ENCODE measurements at places on chromosomes 16 and 17. TPM values are rescaled to one million over a fixed set of nuclear protein-coding genes. Genes with fewer than 3 reads are reported as not detected.

- H3K4me1 ChIP-seq, result peaks cover 10% of the 10 kb centered on the region
- H3K27me3 ChIP-seq, result no peaks in the 10 kb centered on the region
- H3K36me3 ChIP-seq, result peaks cover 19% of the 10 kb centered on the region
- no peak overlapping the region for H3K4me3 ChIP-seq
These were observed 9.1 kb downstream of the TMEM208 start for GRCh38 chr16:67235816-67236562.

Gene SLC12A3
- total RNA-seq, result not detected

DNA sequence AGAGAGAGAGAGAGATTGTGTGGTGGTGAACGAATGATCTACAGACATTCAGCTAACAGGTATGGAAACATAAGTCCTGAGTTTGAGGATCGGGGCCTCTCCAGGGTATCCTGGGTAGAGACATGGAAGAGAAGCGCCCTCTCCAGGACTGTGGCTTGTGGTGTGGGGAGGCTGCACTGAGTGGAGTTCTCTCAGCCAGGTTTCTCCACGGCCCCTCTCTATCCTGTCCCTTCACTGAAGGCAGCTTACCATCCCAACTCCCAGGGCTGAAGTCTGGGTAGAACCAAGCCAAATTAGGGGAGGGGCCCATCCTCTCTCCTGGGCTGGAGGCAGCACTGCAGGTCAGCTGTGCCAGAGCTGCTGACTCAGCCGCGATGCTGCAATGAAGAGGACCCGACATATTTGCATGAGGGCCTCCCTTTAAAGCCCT is 6.2 kb downstream of the C1QL1 start:
- H3K27ac ChIP-seq, result no peak overlapping the region
- peaks cover 76% of the 10 kb centered on the region for H3K27me3 ChIP-seq

DNA sequence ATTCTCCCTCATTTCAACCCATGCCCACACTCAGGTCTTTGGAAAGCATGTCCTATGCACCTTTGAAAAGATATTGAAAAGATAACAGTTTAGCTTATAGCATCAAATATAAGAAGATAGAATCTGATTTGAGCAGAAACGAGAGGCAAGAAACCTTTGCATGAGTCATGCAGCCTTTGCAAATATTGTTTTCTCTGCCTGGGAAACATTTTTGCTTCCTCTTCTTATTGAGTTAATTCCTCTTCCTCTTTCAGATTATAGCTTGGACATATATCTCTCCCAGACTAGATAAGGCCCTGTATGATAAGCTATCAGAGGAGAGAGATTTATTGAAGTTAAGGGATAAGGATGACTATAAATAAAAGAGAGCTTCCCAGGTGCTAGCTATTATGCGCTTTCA is 46.1 kb upstream of the KCNJ2 start:
- DNase-seq, result no peak
- H3K4me1 ChIP-seq, result no peaks in the 10 kb centered on the region
- no peak overlapping the region for H3K4me3 ChIP-seq
- no peaks in the 10 kb centered on the region for H3K36me3 ChIP-seq

DNA sequence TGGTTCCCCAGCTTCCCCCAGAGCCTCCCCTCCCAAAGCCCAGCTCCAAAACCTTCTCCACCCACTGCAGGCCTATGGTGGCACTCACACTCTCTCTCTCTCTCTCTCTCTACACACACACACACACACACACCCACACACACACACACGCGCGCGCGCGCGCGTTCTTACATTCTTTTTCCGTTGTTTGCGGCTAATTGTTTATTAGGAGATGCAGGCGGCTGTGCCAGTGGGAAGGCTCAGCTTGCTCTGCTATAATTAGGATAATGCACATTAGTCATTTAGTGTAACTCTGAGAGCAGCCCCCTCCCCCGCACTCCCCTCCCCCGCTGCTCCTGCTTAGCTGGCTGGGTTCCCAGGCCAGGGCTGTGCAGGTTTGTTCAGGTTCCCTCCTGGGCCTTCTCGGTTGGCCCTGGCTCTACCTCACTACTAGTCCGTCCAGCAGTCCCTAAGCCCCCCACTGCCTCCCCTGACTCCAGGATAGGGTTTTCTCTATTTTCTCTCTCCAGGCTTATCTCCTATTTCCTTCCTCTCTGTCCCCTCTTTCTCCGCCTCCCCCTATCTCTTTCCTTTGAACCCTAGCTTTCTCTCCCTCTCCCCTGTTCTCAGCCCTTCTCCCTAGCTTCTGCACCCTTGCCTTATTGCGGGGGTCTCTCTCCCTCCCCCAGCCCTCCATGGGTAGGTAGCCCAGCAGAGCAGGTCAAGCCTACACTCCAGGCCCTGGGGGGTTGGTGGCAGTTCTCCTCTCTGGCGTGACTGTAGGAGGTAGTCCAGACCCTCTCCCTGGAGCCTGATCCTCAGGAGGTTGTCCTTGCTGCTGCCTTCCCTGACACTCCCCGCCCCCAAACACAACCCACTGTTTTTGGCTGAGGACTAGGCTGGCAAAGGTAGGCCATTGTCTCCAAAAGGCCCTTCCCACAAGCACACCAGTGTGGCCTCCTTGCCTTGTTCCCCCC is 34.0 kb downstream of the TMEM132E start:
- H3K27me3 ChIP-seq, result peaks cover 40% of the 10 kb centered on the region
- no peak overlapping the region for H3K4me3 ChIP-seq
- DNase-seq, result no peak
- no peaks in the 10 kb centered on the region for H3K4me1 ChIP-seq
- no peak overlapping the region for H3K27ac ChIP-seq

GRCh38 chr17:42322382-42323267 is 34.3 kb downstream of the STAT5A start:
- H3K4me3 ChIP-seq, result no peak overlapping the region
- H3K27ac ChIP-seq, result peak overlapping the region; percentile 48
- no peaks in the 10 kb centered on the region for H3K27me3 ChIP-seq
- peaks cover 39% of the 10 kb centered on the region for H3K36me3 ChIP-seq
- DNase-seq, result peak; percentile 95

GRCh38 chr16:86029131-86029741 is 130.3 kb downstream of the IRF8 start:
- H3K4me1 ChIP-seq, result peaks cover 8% of the 10 kb centered on the region
- H3K27ac ChIP-seq, result no peak overlapping the region
- no peak overlapping the region for H3K4me3 ChIP-seq

GRCh38 chr17:33233811-33234177 is 59.3 kb downstream of the ASIC2 start:
- DNase-seq, result peak; percentile 21
- no peaks in the 10 kb centered on the region for H3K36me3 ChIP-seq
- H3K27ac ChIP-seq, result peak overlapping the region; percentile 16

Gene MYH11
- total RNA-seq, result 619 TPM

Measured in transverse colon (tissue), 4 donors.